Cardiac ventricle fibroblast (primary cell): ENCODE measurements at places on chromosomes 1 and 21. TPM values are rescaled to one million over a fixed set of nuclear protein-coding genes. Genes with fewer than 3 reads are reported as not detected.

OR10Z1 gene
- not detected in 2 replicates for total RNA-seq

CDC20 gene
- total RNA-seq, result 5.3 and 6.1 TPM in 2 replicates

ADORA3 gene
- not detected in 2 replicates for total RNA-seq

SUSD4 gene
- total RNA-seq, result not detected in 2 replicates

PYHIN1 gene
- total RNA-seq, result not detected in 2 replicates

LCE1D gene
- total RNA-seq, result not detected in 2 replicates

CACNA1S gene
- total RNA-seq, result not detected in 2 replicates

RGSL1 gene
- total RNA-seq, result not detected in 2 replicates

NFYC gene
- 17.3 and 17.9 TPM in 2 replicates for total RNA-seq

FNBP1L gene
- 20.7 and 23.1 TPM in 2 replicates for total RNA-seq

PAQR6 gene
- total RNA-seq, result 0.37 TPM in 1 of 2 replicates, not detected in the other

SPRR2F gene
- total RNA-seq, result not detected in 2 replicates

CLDN19 gene
- total RNA-seq, result not detected in 2 replicates

SEMA4A gene
- total RNA-seq, result 1.8 TPM in 1 of 2 replicates, not detected in the other

C1orf141 gene
- not detected in 2 replicates for total RNA-seq

USP16 gene
- 15.4 and 16.8 TPM in 2 replicates for total RNA-seq

EPHB2 gene
- 1.9 TPM in 2 replicates for total RNA-seq

OR2T35 gene
- not detected in 2 replicates for total RNA-seq

CD101 gene
- total RNA-seq, result 0.49 and 0.56 TPM in 2 replicates

PHACTR4 gene
- 6.6 and 8.3 TPM in 2 replicates for total RNA-seq

CFHR5 gene
- total RNA-seq, result not detected in 2 replicates
